GM12864 (cell line): ENCODE measurements at places on chromosomes 6 and 20.

GRCh38 chr6:168331058-168331457 lies 11.5 kb upstream of the DACT2 start:
- DNase-seq, result no peak

- no peak for DNase-seq
These were observed 181.6 kb downstream of the CDC5L start for GRCh38 chr6:44569131-44569530.

DNA sequence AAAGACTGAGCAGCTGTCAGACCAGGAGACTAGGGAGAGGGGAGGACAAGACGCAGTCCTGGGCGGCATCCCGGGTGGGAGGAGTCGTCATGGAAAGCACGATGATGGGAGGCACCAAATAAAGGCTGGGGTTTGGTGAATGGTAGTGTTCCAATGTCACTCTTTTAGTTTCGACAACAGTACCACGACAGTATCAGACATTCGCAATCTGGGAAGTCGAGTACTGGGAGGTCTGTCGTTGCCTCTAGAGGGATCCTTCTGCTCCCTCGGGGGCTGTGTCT lies 32.1 kb downstream of the PSMG4 start:
- no peak for DNase-seq

DNA sequence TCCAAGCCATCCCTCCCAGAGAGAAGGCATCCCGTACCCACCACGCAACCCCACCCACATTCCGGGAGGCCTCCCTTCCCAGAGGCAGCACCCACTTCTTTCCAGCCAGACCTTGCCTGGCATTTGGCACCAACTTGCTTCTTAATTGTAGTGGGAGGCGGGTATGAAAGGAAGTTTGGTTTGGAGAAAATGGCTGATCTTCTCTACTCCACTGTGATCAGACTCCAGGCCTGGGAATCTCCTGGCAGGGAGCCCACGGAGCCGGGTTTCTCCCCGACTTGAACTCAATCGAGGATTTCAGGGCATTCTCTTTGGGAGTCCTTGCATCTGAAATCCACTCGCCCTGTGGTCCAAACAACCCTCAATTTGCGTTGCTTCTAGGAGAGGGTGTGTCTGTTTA lies 107.1 kb downstream of the ZDHHC14 start:
- no peak for DNase-seq

GRCh38 chr20:37828684-37829083 lies 74.2 kb upstream of the VSTM2L start:
- no peak for DNase-seq
